ENCODE measurements at places on chromosomes 2 and 18.

DNA sequence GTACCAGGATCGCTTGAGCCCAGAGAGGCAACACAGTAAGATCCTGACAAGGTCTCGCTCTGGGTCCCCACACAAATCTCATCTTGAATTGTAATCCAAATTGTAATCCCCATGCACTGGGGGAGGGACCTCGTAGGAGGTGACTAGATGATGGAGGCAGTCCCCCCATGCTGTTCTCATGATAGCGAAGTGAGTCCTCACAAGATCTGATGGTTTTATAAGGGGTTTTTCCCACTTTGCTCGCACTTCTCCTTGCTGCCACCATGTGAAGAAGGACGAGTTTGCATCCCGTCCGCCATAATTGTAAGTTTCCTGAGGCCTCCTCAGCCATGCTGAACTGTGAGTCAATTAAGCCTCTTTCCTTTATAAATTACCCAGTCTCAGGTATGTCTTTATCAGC lies 46.0 kb upstream of the SERTAD2 start:
- DNase-seq, result no peak

DNA sequence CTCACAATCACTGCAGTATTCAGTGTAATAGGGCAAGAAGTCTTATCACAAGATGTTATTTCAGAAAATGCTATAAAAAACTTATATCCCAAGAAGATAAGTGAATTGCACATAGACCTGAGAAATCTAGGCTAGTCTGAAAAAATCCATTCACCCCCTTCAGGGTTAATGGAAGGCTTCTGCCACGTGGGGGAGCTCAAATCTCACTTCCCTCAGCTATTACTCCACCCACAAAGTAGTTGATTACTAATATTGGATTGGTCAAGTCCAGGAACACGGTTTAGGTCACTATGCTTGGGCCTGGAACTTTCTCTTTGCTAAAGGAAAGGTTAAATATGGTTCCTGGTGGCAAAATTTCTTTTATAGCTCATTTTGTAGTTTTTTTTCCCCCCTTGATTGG lies 51.2 kb upstream of the ADAM23 start:
- DNase-seq, result no peak

DNA sequence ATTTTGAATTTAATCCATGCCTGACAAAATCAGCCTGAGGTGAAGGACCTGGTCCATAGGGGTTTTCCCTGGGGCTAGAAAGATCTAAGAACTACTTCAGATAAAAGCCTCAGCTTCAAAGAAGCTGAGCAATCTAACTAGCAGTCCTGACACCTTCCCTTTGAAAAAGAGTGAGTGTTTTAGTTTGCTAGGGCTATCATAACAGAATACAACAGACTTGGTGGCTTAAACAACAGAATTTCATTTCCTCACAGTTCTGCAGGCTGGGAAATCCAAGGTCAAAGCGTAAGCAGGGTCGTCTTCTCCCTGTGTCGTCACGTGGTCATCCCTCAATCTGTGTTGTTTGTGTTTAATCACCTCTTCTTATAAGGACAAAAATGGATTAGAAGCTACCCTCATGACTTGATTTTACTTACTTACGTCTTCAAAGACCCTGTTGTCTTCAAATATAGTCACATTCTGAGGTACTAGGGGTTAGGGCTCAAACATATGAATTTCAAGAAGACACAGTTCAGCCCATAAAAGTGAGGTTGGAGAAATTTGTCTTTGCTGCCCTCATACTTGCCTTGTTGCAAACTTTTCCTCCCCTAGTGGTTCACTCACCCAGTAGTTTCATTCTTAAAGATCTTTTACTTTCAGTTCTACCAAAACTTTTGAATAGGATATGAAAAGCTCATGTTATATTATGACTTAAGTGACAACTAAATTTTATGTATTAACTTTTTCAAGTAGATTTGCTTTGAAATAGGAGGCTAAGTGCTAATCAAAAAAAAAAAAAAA lies 673.8 kb downstream of the ARHGAP15 start:
- DNase-seq, result no peak

GRCh38 chr2:223697892-223698645 lies 95.9 kb upstream of the SCG2 start:
- DNase-seq, result no peak

DNA sequence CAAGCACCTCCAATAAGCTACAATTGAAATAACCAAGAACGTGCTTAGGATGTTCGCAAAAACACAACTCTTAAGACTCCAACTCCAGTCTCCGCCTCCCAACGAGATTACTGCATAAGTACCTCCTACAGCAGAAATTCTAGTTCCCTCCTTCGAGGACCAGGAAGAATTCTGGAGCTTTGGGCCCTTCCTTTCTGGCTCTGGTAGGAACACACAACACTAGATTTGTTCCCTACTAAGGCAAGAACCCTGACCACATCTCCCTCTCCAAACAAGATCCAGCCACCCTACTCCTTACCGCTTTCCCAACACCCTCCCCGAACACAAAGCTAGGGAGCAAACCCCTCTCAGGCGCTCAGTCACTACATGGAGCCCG lies 721 bp downstream of the ADAM17 start:
- DNase-seq, result no peak

GRCh38 chr2:25276569-25277465 lies 64.9 kb downstream of the DNMT3A start:
- no peak for DNase-seq

DNA sequence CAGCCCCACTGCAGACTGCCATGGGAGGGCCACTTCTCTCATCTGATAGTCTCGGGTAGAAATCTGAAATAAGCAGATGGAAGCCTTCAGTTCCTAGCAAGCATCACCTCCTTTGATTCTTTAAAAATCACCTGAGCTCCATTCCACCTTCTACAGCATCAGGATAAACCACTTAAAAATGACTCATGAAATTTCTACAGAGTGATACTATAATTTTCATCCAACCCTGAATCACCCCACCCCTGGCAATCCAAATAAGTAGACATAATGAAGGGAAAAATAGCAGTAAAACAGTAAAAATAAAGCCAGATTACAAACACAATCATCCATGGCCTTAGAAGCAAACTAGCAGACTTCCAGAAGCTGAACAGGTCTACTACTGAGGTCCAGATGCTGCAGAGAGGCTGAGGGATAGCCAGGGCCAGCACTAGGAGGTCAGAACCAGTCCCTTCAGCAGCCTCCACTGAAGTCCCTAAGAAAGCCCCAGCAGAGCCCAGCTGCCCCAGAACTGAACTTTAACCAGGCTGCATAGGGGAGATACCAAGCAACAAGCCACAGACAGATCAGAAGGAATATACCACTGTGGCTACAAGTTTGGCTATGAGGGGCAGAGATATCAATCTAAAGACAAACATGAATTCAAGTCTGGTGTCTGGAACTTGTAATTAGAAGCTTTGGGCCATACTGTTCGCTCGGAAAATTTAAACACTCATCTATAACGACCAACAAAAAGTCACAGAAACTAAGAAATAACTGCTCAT lies 54.7 kb upstream of the RNU4ATAC start:
- no peak for DNase-seq

- no peak for DNase-seq
Observed at GRCh38 chr18:44870631-44871502, 190.2 kb downstream of the SETBP1 start.

DNA sequence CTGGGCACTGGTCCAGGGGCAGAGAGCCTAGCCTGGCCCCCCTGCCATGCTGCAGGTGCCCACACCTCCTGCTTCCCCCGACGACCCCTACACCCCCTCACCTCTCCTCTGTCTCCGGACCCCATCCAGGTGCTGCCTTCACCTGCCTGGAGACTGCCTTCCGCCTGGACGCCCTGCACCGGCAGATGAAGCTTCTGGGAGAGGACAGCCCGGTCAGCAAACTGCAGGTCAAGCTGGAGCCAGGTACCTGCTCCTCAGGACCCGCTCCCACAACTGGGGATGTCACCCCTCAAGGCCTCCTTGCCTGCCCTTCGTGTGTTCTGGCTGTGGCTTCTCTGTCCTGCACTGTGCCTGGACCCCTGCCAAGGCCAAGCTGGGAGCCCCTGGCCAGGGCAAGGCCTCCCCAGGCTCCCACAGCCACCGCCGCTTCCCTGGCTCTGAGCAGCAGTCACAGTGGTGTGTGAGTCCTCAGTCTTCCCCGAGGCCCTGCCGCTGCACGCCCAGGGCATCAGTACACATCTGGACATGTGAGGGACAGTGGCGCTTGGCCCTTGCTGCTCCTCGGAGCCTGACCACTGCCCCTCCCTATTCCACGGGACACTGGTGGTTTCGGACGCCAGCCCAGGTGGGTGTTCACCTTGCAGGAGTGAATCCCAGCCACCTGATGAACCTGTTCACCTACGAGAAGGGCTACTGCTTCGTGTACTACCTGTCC lies 6.3 kb downstream of the RNPEPL1 start:
- DNase-seq, result no peak

- DNase-seq, result no peak
Observed at GRCh38 chr2:112787729-112788393, 3.6 kb upstream of the IL1A start.

- no peak for DNase-seq
Observed at GRCh38 chr2:21664083-21664482, 540.3 kb downstream of the TDRD15 start.

DNA sequence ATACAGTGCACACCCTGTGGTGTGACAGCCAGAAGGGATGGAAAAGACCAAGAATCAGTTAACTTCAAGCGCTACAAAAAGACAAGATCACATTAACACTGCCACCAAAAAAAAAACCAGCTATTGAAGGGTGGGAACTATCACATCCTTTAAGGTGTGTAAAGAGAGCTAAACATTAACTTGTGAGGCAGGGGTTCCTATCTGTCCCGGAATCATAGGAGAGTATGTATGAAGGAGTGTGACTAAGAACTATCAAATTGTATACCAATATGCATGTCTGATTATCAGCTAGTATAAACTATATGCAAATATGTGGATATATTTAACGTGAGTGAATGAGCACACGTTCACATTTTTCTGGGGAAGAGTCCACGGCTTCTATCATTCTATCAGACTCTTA lies 88.4 kb upstream of the DNER start:
- no peak for DNase-seq

DNA sequence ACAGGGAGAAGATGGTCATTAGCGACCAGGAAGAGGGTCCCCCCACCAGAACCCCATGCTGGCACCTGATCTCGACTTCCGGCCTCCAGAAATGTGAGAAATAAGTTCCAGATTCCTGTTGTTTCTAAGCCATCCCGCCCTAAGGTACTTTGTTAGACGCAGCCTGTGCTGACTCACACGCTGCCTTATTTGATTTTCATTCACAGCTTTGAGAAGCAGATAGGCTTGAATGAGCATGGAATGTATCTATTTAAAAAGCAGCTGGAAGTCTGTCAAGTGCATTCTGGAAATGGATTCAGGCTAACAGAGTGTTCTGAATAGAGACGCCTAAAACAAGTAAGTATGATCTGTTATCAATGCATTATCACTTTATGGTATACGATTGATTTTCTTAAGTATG lies 8.3 kb upstream of the IL1R2 start:
- DNase-seq, result no peak

DNA sequence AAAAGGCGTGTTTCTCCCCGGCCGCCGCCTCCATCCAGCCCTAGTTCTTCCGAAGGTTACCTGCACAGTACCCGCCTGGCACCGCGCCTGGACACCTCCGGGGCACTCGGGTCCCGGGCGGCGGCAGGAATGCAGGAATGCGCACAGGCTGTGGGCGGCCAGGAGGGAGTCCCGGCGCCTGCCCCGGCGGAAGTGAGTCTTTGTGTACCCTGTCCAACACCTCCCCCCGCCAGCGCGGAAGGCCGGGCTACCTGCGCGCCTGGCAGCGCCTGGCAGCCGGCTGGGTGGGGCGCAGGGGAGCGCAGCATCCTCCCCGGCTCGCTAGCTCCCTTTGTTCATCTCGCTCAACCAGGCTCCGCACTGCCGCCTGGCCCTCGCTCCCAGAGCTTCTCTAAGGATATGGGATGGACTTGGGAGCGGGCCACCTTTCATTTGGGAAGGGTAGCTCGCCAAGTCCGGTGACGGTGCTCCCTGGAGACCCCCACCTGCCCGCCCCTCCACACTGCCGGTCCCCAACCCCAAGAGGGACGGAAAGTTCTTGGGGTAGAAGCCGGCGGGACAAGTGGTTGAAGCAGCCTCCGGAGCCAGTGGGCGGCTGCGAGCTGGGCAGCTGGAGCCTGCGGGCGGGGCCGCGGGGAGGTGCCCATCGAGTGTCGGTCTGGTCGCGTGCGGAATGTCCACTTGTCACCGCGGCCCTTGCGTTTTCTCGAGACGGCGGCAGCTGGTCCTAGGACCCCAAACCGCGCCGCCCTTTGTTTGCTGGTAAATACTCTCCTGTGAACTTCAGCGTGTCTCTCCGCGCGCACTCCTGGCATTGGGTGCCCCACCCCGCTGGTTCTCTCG lies 1.2 kb upstream of the ST6GAL2 start:
- DNase-seq, result no peak

- DNase-seq, result no peak
Observed at GRCh38 chr2:28697602-28698149, 54.0 kb upstream of the PPP1CB start.

- DNase-seq, result no peak
Observed at GRCh38 chr2:24083567-24084385, 858 bp downstream of the TP53I3 start.

DNA sequence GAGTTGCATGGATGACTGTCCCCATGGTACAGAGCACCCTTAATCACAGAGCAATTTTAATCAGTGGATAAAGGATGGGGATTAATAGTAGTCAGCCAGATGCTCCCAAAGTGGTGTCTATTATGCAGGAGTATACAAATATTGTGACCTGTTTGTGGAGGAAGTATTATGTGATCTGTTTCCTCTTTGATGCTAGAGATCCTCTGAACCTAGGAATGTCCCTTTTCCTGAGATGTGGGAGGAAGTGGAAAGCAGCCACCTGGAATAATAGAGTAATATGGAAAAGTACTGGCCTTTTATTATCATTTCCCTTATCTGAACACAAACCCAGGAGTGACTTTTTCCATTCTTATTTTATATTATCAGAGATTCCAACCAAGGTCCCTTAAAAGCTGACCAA lies 94.2 kb upstream of the EFEMP1 start:
- DNase-seq, result no peak

GRCh38 chr2:3633089-3633981 lies 24.7 kb upstream of the ALLC start:
- DNase-seq, result no peak

GRCh38 chr2:47256416-47257087 lies 101.4 kb upstream of the STPG4 start:
- no peak for DNase-seq

DNA sequence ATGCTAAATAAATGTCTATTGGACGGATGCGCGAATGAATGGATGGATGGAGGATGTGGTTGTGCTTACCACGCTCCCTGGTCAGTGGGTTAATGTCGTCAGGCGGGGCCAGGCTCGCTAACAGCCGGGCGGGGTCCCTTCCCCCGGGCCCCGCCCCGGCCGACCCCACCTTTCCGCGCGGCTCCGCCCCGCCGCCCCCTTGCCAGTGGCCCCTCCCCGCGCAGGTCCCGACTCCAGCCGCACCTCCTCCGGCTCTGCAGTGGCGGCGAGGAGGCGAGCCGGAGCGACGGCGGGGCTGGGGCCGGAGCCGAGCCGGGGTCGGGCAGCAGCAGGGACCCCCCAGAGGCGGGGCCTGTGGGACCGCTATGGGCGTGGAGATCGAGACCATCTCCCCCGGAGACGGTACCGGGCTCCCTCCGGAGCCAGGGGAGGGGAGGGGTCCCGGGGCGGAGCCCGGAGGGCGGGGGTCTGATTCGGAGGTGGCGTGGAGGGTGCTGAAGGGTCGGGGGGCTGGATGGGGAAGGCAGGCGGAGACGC lies at the start of gene FKBP1B:
FKBP1B (plus strand) TSS at position 257 of the 537 bp plus-strand sequence; CDS start at position 366, 109 bp downstream.
- DNase-seq, result no peak

GRCh38 chr2:66836851-66837250 lies 401.9 kb downstream of the MEIS1 start:
- no peak for DNase-seq

GRCh38 chr18:5772306-5773105 lies 122.8 kb downstream of the TMEM200C start:
- no peak for DNase-seq

- DNase-seq, result no peak
Observed at GRCh38 chr2:123086613-123087385, 938.3 kb upstream of the CNTNAP5 start.

- no peak for DNase-seq
Observed at GRCh38 chr2:143840601-143841000, 679.3 kb downstream of the ZEB2 start.
